ENCODE measurements at places on chromosomes 7 and 10.
A peak's percentile ranks its signal among the peaks of the same experiment; 100 is the strongest.

- no peak for DNase-seq
These were observed 31.9 kb downstream of the FAM107B start for GRCh38 chr10:14742815-14743214.

DNA sequence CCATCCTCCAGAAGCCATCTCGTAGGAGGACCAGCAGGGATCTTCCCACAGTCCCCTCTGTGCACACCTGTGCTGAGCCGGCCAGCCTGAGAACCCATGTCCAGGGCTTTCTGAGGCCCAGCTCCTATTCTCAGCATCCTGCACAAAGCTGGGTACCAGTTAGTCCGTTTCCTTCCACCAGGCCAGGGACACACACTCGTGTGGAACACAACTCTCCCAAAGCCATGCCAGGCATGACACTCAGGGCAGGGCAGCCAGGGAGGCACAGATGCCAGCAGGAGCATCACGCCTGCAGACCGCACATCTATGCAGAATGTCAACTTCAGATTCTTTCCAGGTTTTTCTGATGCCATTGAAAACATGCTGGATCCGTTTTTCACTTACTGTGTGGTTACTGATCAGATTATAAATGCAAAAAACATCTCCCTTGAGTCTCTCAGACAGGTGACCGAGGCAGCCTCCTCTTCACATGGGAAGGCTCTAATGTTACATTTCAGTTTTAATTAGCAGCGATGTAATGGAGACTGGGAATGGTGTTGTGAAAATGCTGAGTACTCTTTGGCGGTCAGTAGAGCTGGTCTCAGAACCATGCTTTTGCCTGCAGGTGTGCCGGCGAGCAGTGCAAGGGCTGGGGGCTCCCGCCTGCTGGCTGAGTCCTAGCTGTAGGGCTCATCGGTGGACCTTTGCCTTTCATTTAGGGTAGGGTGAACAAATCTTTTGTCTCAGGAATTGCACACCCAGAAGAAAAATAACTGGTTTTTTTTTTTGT is 3.3 kb upstream of the SUN1 start:
- DNase-seq: no peak

- DNase-seq: no peak
These were observed 60.8 kb downstream of the NPSR1 start for GRCh38 chr7:34718867-34719266.

DNA sequence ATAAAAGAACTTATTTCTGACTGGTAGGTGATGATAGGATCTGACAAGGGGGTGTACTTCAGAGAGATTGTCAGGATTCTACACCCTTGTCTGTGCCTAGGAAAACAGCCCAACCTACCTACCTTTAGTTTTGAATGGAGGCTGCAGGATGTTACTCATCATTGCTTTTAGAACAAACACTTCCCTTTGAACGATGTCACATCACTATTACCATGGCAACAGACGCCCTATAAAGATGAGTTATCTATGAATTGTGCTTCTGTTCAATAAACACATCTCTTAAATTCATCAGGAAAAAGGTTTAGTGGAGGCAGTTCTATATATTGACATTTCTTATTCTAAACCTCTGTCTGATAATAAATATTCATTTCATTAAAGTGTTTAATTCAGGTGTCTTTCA is 362.4 kb downstream of the CNTNAP2 start:
- no peak for DNase-seq

DNA sequence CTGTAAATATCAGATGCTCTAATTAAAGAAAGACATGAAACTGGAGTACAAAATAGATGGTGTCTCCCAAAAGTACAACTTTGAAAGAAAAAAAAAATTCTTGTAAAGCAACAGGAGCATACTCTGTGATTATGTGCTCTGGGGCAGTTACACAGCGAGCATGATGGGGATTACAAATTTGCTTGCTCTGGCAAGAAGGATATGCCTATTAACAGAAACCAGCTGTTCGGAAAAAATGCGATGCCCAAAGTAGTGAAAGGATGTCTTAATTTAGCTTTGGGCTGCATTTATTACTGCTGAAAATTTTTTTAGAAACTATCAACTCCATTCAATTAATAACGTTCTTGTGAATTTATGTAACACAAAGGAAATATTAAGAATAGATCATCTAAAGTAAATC is 256.9 kb upstream of the TPK1 start:
- DNase-seq: no peak

DNA sequence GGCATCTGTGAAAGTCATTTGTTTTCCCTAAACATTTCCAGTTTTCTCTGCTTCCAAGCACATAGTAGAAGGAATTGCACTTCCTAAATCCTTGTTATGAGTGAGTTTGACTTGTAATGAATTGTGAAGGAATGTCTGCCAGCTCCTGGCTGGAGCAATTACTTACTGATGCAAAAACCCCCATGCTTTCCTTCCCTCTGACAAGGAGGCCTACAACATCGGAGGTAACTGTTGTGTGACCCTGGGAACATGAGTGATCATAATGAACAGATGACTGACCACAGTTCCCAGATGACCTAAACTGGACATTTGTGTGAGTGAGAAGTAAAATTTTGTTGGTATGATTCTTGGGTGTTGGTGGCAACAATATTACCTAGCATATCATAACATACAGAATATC is 21.4 kb upstream of the CPVL start:
- no peak for DNase-seq

- no peak for DNase-seq
These were observed 16.2 kb upstream of the AHCYL2 start for GRCh38 chr7:129208667-129209066.

DNA sequence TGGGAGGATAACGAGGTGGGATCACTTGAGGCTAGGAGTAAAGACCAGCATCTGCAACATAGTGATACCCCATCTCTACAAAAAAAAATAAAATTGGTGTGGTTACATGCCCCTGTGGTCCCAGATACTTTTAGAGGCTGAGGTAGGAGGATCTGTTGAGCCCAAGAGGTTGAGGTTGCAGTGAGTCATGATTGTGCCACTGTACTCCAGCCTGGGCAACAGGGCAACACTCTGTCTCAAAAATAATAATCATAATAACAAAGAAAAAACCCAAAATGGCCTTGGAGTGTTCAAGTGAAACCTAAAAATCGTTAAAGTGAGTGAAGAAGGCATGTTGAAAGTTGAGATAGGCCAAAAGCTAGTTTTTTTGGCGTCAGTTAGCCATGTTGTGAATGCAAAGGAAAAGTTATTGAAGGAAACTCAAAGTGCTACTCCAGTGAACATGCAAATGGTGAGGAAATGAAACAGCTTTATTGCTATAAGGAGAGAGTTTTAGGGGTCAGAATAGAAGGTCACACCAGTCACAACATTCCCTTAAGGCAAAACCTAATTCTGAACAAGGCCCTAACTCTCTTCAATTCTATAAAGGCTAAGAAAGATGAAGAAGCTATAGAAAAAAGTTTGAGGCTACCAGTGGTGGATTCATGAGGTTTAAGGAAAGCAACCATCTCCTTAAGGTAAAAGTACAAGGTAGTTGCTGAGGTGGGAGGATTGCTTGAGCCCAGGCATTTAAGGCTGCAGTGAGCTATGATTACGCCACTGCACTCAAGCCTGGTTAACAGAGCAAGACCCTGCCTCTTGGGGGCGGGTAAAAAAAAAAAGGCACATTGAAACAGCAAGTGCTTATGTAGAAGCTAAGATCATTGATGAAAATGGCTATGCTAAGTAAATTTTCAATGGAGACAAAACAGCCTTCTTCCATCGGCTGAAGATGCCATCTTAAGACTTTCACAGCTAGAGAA is 45.4 kb upstream of the STOX1 start:
- no peak for DNase-seq

DNA sequence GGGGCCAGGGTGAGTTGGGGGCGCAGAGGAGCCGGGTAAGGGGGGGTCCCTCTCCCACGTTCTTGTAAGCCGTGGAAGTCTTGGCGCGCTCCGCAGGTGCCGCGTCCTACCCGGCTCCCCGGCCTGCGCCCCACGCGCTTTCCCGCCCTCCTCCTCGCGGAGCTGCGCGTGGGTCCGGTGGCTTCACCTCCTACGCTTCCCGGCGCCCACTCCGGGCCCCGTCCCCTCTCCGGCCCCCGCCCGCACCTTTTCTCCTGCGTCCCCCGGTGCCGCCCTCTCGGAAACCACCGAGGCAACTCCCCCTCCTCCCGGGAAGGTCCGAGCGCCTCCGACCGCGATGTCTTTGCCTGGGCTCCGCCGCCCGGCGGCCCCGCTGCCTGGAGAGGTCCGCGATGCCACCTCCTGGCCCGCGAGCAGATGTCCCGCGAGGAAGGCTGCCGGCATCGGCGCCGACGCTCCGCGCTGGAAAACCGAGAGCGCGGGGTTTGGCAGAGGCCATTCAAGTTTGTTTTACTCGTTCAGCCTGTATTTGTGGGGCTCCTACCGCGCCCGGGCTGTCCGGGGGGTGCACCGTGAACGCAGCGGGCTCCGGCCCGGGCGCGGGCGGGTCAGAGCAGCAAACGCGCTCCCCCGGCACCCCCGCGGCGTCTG is 2.4 kb upstream of the NKX6-2 start:
- peak; percentile 10 for DNase-seq

DNA sequence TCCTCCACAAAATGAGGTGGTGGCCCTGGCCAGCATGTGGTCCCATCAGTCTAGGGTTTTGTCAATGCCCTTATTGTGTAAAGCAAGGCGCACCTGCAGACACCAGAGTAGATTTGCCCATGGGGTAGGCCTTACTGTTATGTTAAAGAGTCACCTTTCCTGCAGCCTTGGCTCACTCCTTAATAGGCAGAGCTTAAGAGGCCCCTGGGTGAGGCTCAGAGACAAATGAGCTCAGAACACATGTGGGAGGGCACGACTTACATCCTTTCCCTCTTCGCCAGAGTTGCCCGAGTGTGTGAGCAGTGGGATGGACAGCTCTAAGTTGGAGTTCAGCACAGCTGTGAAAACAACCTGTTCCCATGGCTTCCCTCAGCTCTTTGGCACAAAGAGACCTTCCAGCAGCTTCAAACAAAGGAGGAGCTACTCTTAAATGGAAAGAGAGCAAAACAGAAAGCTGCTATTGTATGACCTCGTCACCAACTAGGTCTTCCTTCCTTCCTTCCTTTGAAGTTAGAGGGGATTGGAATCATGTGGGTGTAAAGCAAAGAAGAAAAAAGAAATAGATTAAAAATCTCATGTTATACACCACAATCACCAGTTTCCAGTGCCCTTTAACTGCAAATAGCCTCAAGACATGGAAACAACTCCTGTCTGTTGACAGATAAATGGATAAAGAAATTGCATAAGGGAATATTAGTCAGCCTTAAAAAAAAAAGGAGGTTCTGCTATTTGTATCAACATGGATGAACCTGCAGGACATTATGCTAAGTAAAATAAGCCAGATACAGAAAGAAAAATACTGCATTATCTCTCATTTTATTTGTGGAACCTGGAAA is 11.9 kb upstream of the XPNPEP1 start:
- DNase-seq: peak; percentile 66

DNA sequence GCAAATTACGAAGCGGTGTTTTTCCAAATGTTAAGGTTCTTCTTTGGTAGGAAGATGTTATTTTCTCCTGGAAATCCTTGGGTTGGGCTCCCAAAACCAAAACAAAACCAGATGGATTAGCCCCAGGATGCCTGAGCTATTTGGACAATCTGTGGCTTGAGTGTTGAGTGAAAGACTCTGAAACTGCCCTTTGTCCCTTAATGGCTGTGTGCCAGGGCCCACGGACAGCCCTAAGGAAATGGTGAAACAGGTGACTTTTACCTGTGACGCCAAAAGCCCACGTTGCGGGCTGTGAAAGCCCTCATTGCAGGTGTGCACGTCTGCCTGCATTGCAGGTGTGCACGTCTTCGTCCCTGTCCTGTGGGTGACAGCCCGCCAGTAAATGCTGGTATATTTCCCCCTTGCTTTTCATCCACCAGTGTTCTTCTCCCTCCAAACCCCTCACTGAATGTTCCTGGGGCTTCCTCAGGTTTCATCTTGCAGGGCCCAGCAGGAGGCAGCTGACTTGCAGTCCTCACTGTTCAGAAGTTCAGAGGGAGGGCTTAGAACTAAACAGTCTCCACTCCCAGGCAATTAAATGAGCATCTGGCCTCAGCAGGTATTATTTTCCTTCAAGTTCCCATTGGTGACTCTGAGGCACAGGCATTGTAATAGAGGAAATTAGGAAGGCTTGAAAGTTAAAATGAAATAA is 10.7 kb downstream of the PFKP start:
- DNase-seq: no peak

- peak; percentile 91 for DNase-seq
These were observed 1079.0 kb downstream of the KCNMA1 start for GRCh38 chr10:76558586-76558985.

GRCh38 chr10:131578472-131578970 is 267.0 kb upstream of the TCERG1L start:
- DNase-seq: no peak

- DNase-seq: no peak
These were observed 9.6 kb downstream of the FLNC start for GRCh38 chr7:128839751-128840177.

DNA sequence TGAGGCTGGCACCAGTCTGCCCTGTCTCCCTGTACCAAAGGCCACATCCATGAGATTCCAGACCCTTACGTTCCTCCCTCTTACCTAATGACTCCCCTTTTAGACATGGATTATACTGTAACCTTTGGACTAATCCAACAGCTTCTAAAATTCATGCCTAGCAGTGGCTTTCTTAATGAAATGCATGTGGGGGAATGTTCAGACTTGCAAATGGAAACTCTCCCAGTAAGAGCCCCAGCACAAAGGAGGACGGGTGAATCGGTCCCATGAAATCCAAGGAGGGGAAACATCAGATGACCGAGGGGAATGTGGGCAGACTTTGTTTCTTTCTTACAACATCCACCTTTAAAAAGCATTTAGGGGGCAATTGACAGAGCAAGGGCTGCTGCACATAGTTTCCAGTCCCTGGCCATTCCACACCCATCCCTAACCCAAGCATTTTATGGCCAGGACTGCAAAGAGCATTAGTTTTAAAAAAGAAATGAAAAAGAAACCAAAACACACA is 71.5 kb downstream of the COL13A1 start:
- no peak for DNase-seq

GRCh38 chr7:6164491-6164890 is 107.9 kb downstream of the CYTH3 start:
- peak; percentile 22 for DNase-seq

DNA sequence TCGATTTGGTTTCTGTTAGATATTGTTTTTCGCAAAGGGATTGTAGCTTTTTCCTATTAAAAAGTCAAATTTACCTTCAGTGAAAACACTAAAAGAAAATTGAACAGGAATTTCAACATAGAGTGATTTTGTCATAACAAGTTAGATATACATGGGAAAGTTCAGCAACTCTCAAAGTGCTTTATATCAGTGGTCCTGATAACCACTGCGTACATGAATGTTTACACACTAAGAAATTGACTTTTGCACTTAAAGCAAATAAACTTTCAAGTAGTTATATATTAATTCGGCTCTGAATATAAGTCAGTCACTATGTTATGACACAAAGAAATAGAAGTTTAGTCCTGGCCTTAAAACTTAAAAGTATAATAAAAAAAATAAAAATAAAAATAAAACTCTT is 101.3 kb upstream of the DKK1 start:
- no peak for DNase-seq

Measured in iris pigment epithelial cell (primary cell).